ENCODE measurements at places on chromosomes 16 and 17.
A peak's percentile ranks its signal among the peaks of the same experiment; 100 is the strongest.

DNA sequence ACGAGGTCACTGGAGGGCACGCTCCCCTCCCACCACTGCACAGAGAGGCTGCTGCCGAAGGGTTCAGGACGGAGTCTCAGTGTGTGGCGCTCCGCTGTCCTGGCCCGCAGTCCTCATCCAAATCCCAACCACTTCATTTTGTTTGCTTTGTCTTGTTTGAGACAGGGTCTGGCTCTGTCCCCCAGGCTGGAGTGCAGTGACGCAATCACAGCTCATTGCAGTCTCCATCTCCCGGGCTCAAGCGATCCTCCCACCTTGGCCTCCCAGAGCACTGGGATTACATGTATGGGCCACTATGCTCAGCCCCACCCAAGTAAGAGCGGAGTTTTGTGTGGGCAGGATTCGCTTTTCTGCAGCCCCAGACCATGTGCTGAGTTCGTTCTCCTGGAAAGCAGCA lies 12.7 kb downstream of the UNKL start:
- no peak for DNase-seq

GRCh38 chr16:17938546-17938945 lies 398.0 kb downstream of the NPIPA8 start:
- DNase-seq, result no peak

- DNase-seq, result no peak
Measured at GRCh38 chr16:72959301-72959996, 88.5 kb downstream of the ZFHX3 start.

DNA sequence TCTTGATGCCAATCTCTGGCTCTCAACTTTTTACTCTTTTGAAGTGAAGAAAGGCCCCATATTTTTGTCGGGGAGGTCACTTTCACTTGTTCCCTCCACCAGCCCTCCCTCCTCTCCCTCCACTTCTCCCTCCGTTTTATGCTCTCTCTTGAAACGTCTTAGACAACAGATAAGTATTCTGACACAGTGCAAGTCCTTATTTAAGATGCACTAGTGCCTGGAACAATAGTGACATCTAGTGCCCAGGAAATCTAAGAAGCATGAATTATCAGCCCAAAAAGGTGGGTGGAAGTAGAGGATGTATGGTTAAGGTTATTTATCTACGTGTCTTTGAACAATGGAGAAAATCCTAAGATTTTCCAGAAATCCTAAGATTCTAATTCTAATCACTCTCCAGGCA lies 17.9 kb downstream of the PSME3IP1 start:
- peak; percentile 54 for DNase-seq

- no peak for DNase-seq
Measured at GRCh38 chr17:57288040-57288772, 31.9 kb downstream of the MSI2 start.

DNA sequence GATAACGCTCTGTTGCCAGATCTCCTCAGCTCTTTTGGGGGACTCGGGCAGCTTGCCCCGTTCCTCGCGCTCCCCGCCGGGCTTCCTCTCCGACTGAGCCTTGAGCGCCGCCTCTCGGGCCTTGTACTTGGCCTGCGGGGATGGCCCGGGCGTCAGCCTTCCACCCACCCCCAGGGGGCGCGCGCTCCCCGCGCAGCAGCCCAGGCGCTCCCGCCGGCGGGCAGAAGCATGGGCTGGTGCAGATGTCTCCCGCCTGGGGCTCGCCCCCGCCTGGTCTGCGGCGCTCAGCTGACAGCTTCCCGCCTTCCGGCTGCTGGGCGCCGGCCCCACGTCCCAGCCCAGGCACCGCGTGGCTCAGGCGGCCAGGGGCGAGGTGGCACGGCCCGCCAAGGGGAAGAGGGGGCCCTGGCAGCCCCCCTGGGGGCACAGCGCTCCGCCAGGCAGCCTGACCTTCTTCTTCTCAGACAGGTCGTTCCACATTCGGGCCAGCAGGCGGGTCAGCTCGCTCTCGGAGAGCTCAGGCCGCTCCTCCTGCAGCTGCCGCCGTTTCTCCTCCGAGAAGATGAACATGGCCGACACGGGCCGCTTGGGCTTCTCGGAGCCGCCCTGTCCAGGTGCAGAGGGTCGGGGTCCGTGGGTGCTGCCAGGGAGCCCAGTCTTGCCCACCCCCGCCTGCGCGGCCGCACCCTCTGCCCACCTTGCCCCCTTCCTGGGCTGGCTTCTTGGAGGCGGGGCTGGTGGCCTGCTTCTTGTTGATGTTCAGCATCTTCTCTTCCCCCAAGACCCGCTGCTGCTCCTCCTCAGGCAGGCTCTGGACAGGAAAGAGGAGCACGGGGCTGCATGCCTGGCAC lies 8.9 kb downstream of the UBTF start:
- DNase-seq, result peak; percentile 91

GRCh38 chr17:78355045-78355641 lies 4.7 kb downstream of the SOCS3 start:
- no peak for DNase-seq

DNA sequence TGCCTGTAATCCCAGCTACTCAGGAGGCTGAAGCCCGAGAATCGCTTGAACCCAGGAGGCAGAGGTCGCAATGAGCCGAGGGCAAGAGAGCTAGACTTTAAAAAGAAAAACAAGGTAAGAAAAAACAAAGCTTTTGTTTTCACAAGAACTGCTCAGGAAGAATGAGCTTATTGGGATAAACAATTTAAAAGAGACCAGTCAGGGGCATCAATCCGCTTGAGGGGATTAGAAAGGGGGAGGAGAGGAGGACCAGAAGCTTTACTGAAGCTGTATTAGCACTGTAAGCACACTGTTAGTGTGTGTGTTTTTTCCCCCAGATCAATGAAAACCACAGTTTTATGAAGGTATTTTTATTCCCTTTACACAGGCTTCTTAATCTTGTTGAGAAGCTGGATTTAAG lies 8.8 kb downstream of the TMEM170A start:
- no peak for DNase-seq

- DNase-seq, result no peak
Measured at GRCh38 chr16:48317614-48318315, 67.4 kb downstream of the SIAH1 start.

GRCh38 chr17:37488009-37488604 lies 1.6 kb upstream of the DUSP14 start:
- DNase-seq, result no peak

GRCh38 chr17:82350182-82351030 lies 8.6 kb upstream of the TEX19 start:
- no peak for DNase-seq

GRCh38 chr17:66988069-66988798 lies 23.7 kb downstream of the CACNG4 start:
- DNase-seq, result no peak

DNA sequence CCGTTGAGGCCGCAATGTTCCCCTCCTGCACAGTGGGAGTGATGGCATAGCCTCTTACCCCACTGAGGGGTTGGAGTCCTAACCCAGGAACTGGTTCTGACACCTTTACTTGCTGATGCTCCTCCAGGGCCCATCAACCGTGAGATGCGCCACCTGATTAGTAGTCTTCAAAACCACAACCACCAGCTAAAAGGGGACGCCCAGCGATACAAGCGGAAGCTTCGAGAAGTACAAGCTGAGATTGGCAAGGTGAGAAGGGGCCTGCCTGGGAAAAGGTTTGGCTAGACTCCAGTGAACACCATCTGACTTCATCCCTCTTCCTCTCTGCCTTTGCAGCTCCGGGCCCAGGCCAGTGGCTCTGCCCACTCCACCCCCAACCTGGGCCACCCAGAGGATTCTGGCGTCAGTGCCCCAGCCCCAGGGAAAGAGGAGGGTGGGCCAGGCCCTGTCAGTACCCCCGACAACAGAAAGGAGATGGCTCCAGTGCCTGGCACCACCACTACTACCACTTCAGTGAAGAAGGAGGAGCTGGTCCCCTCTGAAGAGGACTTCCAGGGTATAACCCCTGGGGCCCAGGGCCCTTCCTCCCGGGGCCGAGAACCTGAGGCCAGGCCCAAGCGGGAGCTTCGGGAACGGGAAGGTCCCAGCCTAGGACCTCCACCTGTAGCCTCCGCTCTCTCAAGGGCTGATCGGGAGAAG lies 5.8 kb downstream of the RNF40 start:
- DNase-seq, result no peak

GRCh38 chr17:15261258-15261801 lies 3.8 kb downstream of the PMP22 start:
- DNase-seq, result no peak

DNA sequence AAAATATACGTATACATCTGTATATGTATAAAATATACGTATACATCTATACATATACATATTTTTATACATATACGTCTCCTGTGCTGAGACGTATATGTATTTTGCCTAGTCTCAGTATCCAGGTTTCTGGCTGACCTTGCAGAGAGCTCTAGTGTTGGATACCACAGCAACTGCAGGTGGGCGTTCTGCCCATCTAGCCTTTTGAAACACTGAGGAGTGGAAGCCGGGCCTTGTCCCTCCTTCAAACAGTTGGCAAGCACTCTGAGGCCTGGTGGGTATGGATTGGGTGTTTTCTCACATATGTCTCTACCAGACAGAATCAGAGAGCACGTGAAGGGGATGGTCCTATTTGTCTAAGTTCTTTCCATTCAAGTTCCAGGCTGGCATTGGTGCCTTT lies 39.4 kb upstream of the MRC2 start:
- no peak for DNase-seq

DNA sequence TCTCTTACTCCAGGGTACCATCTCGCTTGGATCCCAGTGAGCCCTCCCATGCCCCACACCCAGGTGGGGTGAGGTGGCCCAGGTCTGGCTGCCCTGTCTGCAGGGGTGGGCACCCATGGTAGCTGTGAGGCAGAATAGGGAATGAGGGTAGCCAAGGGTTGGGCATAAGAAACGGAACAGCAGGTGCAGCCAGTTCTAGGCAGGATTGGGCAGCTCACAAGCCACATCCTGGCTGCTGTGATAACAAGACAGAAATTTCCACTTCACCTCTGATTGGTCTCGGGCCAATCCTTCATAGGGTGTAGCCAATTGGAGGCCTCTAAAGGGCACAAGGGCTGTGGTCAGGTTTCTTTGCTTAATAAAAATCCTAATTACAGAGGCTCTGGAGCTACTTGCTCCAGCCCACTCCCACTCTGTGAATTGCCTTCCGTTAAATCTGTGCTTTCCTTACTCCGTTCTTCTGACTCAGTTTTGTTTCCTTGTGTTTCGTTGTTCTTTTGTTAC lies 1.5 kb upstream of the ARHGDIG start:
- DNase-seq, result no peak

DNA sequence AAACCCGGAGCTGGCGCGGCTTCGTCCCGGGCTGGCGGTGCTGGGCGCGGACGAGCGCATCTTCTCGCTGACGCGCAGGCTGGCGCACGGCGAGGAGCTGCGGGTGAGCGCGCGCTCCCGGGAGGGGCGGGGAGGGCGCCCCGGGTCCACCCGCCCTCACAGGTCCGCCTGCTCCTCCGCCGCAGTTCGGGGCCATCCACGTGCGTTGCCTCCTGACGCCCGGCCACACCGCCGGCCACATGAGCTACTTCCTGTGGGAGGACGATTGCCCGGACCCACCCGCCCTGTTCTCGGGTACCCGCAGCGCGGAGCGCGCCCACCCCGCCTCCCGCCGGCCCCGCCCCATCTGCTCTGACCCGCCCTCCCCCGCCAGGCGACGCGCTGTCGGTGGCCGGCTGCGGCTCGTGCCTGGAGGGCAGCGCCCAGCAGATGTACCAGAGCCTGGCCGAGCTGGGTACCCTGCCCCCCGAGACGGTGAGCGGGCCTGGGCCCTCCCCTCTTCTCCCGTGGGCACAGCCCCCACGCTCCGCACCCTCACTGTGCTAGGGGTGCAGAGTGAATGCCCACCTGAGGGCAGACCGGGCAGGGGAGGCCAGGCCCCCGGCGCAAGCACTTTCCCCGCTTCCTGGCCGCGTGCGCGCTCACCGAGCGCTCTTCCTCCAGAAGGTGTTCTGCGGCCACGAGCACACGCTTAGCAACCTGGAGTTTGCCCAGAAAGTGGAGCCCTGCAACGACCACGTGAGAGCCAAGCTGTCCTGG lies 1.4 kb downstream of the HAGHL start:
- peak; percentile 83 for DNase-seq

GRCh38 chr17:34434052-34434451 lies 71.0 kb upstream of the CCL1 start:
- no peak for DNase-seq

DNA sequence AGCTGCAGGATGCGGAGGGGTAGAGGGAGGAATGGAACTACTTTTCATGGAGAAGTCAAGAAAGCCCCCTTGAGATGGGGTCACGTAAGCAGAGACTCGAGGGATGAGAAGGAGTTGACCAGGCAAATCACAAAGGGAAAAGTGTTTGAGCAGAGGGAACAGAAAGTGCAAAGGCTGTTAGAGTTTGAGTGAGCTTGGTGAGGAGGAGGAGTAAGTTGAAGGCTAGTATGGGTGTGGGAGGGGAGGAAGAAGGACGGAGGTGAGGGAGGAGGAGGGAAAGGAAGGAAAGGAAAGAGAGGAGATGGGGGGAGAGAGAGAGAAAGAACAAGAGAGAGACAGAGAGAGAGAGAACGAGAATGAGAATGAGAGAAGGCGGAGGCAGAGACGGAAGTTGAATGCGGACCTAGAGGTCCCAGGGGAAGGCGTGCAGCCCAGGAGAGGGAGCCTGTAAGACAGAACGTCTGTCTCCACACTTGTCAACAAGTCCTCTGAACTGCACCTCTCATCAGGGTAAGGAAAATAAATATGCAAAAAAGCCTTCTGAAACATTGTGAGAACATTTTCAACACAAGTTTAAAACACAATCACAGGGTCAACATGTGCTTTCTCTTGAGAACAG lies 279.8 kb upstream of the EEF2KMT start:
- DNase-seq, result no peak

- DNase-seq, result no peak
Measured at GRCh38 chr17:19703106-19703827, 13.1 kb downstream of the SLC47A2 start.

DNA sequence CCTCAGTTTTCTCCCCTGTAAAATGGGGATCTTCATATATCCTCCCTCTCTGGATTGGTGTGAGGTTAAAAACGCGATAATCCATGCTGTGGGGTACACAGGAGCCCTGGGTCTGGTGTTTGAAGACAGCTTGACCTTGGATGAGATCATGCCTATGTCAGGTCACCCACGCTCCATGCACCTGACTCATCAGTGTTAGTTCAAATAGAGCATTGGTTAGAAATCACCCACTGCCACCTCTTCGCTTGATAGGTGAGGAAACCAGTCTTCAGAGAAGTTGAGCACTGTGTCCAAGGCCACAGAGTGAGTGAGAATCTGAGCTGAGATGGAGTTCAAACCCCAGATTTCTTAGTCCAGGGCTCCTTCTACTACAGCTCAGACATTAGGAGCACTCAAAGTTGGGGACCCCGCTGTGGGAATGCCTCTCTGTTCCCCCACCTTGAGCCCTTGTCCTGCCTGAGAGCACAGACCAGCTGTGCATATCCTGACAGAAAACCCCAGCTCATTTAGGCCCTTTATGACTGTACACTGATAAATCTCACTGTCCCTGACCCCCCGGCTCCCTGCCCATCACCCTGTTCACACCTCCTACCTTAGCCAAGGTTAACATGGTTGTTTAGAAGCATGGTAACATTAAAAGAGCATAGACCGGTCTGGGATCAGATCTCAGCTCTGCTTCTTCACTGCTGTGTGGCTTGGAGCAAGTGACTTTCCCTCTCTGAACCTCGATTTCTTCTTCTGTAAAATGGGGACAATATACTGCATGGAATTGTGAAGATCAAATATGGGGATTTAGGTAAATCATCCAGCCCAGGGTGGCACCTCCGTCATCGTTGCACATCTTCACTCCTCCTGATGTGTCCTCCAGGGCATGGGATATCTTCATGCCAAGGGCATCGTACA lies 22.4 kb upstream of the LGALS9 start:
- DNase-seq, result no peak

GRCh38 chr17:14282726-14283125 lies 18.2 kb upstream of the HS3ST3B1 start:
- no peak for DNase-seq

All from GM10248 (cell line).